Hippocampal formation (tissue), 2 donors: ENCODE measurements at places on chromosomes 12 and 14.
A peak's percentile ranks its signal among the peaks of the same experiment; 100 is the strongest.

GRCh38 chr12:106425061-106425702, 67.6 kb downstream of the POLR3B start:
- DNase-seq = no peak

- no peak for DNase-seq
These were observed 50.0 kb upstream of the EVL start for GRCh38 chr14:100015251-100015655.

GRCh38 chr12:24360461-24360860, 411.0 kb upstream of the SOX5 start:
- DNase-seq = no peak

- DNase-seq = no peak
These were observed 5.6 kb upstream of the MYL6B start for GRCh38 chr12:56146492-56147460.

- DNase-seq = peak; percentile 57
These were observed 29.9 kb upstream of the TC2N start for GRCh38 chr14:91897106-91897701.

DNA sequence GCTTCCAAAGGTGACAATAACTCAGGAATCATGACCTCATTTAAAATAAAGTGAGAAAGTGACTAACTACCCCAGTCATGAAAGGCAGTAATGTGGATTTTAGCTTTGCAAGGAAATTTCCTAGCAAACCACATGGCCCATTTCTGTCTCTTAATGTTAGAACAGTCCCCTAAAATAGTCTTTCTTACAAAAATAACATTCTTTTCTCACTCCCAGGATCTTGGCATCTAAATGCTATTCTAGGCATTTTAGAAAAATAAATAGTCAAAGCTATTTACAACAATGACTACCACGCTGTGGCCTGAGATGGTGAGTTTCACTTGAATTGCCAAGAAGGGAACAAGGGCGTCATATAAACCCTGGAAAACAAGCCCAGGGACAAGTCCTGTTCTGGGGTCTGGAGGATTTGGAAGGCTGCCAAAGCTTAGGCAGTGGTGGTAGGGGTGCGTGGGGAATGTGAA, 101.2 kb upstream of the CCDC175 start:
- no peak for DNase-seq

GRCh38 chr14:59377491-59377890, 87.7 kb downstream of the GPR135 start:
- no peak for DNase-seq

DNA sequence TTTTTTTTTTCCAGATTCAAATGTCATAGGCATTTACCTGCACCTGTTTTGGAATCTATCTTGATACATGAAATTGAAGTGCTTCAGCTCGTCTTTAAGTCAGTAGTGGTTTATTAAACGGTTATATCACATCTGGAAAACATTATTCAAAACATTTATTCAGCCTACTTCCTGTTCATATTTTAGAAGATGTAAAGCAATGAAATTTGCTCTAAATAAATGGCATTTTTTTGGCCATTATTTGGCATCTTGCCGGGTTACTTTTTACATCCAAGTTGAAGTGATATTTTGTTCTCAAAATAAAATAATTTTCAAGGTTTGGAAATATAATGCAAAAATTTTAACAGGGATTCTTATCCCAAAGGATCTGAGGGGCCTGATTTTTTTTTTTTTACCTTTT, 103.1 kb downstream of the EML1 start:
- DNase-seq = no peak

DNA sequence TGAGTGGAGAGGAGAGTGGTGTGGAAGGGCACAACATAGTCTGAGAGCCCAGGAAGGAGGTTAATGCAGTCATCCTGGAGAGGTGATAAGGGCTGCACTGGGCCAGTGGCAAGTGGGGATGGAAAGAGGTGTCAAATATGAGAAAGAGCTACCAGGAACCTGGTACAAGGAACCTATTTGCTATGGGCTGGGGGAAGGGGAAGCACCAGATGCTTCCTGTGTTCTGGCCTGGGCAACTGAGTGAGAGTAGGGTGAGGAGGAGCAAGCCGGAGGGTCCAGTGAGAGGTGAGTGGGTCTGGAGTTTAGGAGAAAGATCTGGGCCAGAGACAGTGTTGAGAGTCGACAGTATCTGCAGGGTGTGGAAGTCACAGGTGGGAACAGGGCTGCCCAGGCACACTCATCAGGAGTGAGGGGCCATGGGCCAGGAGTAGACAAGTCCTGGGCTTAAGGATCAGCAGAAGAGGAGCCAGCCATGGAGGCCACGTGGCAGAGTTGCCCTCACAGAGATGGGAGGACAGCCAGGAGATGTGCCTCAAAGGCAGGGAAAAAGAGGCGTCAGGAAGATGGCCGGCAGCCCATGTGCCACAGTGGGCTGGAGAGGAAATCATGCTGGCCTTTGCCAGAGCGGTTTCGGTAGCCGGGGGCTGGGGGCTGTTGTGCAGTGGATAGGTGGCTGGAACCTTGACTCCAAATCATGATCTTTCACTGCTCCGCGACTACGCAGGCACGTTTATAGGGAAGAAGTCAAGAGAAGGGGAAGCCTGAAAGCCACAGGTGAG, 2.9 kb upstream of the AQP6 start:
- DNase-seq = no peak

DNA sequence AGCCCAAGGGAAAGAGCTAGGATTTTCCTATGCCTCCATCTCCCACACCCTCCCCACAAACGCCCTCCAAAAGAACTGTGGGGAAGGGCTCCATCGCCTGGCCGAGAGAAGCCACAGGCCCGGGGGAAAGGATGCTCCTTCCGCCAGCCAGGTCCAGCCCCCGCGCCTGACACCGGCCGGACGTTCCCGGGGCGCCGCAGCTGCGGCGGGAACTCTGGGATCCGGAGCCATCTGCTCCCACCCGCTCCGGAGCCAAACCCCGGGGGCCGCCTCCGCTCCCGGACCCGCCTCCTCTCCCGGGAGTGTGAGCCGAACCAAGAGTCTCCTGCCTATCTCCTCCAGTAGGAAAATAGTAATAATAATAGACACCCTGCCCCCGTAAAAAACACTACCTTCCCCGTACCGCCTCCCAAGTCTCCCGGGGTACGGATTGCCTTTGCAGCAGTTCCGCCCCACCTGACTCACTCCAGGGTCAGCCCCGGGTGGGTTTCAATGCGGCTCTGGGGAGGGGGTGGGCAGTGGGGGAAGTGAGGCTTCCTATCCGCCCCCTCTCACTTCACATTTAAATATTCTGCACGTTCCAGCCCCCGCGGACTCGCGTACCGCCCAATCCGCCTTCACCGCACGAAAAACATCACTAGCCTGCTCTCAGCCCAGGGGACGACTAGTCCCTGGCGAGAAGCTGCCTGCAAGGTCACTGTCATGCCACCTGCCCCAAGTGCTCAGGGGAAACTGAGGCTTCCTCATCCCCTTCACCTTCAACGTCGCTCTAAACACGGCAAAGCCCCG, 2.4 kb downstream of the AGAP2 start:
- DNase-seq = no peak

GRCh38 chr12:42904683-42905418, 315.3 kb upstream of the PRICKLE1 start:
- DNase-seq = peak; percentile 70

DNA sequence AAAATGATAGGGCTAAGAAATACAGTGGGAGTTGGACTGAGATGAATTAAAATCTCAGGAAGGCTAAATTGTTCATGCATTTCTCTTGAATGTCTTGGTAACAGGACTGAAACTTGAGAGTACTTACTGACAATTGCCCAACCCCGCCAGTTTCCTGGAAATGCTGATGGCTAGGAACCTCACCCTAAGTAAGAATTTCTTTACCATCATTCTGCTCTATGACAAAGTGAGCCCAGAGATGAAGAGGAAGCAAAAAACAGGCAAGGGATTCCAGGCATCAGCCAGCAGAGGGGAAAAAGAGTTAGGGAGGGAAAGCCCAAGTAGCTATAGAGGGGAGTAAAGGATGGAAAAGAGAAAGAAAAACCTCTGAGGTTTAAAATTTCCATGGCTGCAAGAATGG, 397.7 kb downstream of the MDGA2 start:
- DNase-seq = no peak

DNA sequence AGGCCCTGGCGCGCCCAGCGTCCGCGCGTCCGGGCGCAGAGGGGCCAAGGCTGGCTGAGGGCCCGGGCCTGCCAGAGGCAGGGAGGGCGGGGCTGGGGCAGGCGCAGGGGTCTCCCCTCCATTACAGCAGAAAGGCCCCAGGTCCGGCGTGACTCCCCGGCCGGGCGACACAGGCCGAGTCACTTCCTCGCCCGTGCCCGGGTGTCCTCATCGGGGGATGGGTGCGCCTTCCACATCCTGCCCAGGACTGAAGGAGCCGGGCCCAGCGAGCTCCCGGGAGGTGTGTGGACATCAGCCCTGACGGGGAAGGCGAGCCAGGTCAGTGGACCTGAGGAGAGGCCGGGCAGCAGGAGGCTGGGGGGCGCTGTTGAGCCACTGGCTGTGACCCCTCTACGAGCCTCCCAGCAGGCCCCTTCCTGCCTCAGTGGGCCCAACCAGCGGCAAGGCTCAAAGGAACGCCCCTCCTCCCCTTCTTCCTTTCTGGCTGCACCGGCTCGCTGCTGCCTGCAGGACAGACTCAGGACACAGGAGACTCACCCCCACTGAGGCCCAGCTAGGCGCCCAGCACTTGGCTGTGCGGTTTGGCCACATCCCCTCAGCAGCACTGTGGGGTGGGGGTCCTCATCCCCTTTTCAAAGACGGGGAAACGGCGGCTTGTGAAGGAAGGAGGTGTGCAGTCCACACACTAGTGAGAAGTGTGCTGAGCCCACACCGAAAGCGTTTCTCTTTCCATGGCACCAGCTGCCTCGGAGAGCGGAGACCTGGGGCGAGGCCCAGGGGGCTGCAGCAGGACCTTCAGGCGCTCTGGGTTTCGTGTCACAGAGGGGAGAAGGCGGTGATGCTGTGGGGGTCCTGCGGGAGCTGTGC, 606 bp downstream of the TNFAIP2 start:
- no peak for DNase-seq

- DNase-seq = no peak
These were observed 10.3 kb upstream of the ZNF740 start for GRCh38 chr12:53170215-53170614.

DNA sequence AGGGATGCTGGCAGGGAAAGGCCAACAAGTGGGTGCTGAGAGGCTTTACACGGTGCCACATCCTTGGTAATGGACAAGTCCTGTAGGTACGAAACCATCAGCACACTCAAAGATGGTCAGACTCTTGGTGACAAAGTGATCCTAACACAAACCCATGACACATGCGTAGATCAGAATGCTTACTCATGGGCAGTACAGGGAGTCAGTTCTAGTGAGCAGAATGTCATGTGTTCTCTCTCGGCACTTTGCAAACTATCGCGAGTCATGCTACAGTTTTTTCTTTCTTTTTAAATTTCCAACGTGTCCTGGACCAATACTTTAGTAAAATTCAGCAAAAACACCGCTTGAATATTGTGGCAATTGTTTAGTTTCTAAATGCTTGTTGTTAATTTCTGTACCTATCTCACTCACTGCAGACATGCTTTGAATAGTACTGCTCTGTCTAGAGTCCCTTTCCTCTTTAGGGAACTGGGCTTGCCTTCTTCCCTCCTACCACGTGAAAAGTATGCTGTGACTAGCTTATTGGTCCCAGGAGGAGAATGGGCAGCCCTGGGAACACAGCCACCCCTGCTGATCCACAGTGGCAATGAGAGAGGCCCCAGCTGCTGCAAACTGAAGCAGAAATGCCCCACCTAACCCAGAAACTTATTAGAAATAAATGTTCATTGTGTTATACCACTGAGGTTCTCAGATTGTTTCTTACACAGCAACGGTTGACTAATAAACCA, 62.4 kb downstream of the UBR7 start:
- peak; percentile 37 for DNase-seq

GRCh38 chr14:55698051-55698450, 118.0 kb downstream of the KTN1 start:
- DNase-seq = no peak

- no peak for DNase-seq
These were observed 112.8 kb downstream of the LLPH start for GRCh38 chr12:66017736-66018135.

- DNase-seq = no peak
These were observed 293.8 kb downstream of the NOVA1 start for GRCh38 chr14:26304056-26304455.

DNA sequence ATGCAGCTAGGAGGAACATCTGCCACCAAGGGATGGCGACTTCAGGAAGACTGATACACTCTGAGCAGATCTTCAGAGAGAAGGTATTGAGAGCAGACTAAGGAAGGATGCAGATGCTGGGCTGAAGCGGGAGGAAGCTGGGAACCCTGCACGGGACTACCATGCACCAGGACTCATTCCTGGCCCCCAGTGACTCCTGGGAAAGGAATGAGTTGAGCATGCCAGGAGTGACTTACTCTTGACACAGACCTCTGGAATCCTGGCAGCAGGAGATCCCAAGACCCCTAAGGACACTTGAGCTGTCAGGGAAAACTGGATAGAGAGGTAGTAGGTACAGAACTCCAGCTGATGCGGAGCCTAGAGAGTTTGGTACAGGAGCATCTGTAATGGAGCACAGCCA, 336.1 kb downstream of the RPS29 start:
- no peak for DNase-seq

- no peak for DNase-seq
These were observed 61.8 kb downstream of the PITPNM2 start for GRCh38 chr12:123089140-123089539.

DNA sequence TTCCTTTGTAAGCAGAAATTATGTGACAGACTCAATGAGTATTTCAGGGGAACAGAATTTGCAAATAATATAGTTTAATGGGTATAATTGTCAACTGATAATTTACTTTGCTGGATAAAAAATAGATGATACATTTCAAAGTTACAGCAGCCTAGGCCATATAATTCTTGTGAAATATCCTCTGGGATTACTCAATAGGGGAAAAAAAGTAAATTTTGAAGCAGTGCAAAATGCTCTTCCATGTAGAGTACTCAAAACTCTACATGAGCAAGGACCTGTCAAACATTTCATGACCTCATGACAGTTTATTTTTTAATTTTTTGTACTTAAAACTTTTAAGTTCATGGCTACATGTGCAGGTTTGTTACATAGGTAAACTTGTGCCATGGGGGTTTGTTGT, 163.3 kb downstream of the DACT1 start:
- DNase-seq = no peak

- no peak for DNase-seq
These were observed 3.4 kb upstream of the TEX22 start for GRCh38 chr14:105394714-105395537.

- DNase-seq = no peak
These were observed 1.4 kb downstream of the MEG3 start for GRCh38 chr14:100827101-100828021.

DNA sequence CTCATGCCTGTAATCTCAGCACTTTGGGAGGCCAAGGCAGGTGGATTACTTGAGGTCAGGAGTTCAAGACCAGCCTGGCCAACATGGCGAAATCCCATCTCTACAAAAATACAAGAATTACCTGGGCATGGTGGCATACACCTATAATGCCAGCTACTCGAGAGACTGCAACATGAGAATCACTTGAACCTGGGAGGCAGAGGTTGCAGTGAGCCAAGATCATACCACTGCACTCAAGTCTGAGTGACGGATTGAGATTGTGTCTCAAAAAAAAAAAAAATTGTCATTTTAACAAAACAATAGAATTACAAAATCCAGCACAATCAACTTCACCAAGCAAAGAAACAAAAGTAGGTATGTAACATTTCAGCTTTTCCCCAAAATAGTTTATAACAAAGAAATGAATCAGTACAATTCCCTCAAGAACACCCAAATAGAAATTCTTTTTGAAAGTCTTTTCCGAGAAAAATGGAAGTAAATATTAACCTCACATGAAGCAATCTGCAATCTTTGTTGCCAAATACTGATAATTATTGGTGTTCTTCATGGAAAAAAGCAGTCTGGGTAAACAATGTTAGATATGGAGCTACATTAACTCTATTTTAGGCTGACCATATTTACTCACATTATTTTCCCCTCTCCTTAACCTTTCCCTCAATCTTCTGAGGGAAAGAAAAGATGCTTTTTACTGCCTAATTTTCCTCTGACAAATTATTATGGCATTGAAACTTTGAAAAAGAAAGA, 165.9 kb upstream of the ATF7IP start:
- no peak for DNase-seq
